NCI-H82 (cell line): ENCODE measurements at places on chromosomes 12 and 14.
A peak's percentile ranks its signal among the peaks of the same experiment; 100 is the strongest.

- peak; percentile 59 for DNase-seq
Measured at GRCh38 chr14:104424406-104425072, 155.0 kb upstream of the C14orf180 start.

GRCh38 chr12:68237078-68237477, 11.5 kb upstream of the IL26 start:
- DNase-seq, result no peak

GRCh38 chr14:21902561-21903181, 229.1 kb upstream of the OR4E1 start:
- peak; percentile 56 for DNase-seq

- no peak for DNase-seq
Measured at GRCh38 chr12:68336889-68337303, 4.7 kb upstream of the MDM1 start.

- peak; percentile 46 for DNase-seq
Measured at GRCh38 chr12:118136559-118137003, 657 bp downstream of the PEBP1 start.

DNA sequence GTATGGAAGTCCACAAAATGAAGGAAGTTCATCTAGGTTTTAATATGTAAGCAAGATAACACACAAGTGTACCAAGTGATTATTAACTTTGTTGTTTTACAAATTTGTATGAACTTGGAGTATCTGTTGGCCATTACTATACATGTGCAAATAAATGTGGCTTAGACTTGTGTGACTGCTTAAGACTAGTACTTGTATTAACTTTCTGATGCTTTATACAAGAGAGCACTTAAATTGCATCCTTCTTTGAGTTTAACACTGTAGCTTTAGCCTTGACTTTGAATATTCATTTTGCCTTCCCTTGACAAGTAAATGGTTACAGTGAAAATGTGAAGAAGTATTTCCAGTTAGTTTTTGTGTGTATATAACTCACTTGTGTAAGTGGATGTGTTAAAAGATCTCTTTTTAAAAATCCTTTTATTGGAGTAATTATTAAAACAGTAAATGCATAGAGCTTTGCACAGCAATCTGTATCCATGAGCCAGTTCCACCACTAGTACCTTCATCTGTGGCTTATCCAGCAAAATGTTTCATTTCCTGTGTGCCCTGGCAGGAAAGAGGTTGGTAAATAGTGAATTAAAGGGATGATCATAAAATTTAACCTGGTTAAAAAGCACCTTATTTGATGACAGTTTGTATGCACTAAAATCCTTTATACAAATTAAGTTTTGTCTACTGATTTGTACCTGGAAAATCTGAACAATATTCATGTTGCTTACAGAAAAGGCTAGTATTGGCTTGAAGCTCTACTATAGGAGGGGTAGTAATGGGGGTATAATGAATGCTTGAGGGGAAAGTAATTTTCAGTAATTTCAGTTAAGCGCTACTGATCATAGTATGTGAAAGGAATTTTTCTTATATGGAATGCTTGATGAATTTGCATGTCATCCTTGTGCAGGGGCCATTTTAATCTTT, 8.0 kb downstream of the PNN start:
- DNase-seq, result no peak

DNA sequence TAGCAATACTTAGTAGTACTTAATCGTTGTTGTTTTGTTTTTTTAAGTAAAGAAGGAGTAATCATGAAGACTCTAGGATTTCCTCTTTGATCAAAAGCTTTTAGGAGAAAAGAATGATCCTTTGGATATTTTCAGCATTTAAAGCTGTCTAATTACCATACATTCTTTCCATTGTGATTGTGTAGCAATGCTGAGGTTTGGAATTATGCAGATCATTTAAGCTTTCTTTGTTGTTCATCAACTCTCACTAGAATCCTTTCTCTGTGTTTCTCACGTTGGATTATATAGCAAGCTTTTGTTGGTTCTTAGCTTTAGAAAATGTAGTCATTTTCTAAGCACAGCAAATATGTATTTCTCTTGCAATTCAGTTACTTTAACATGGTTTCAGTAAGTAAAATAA, 25.8 kb downstream of the CCDC91 start:
- DNase-seq, result no peak

- peak; percentile 79 for DNase-seq
Measured at GRCh38 chr12:57216014-57216911, at the start of gene NXPH4. TSS of gene NXPH4 (plus strand) at chr12:57216794. CDS start at chr12:57216970, 176 bp downstream.

DNA sequence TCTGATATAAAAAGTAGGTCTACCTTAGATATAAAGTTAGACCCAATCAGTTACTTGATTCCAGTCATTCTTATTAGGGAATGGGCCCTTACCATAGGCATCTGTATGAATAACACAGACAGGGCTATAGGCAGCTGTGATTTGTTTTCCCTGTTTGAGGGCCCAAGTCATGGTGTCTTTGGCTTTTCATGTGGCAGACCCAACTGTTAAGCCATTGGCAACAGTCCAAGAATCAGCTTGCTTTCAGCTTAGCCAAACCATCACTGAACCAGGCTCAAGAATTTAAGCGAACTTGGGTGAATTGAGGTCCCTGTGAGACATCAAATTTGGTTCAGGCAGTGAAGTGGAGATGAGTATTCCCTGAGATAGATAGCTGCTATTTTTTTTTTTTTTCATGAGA, 111.2 kb downstream of the LRRIQ1 start:
- DNase-seq, result peak; percentile 90

GRCh38 chr12:43655586-43655985, 103.0 kb downstream of the PUS7L start:
- no peak for DNase-seq

DNA sequence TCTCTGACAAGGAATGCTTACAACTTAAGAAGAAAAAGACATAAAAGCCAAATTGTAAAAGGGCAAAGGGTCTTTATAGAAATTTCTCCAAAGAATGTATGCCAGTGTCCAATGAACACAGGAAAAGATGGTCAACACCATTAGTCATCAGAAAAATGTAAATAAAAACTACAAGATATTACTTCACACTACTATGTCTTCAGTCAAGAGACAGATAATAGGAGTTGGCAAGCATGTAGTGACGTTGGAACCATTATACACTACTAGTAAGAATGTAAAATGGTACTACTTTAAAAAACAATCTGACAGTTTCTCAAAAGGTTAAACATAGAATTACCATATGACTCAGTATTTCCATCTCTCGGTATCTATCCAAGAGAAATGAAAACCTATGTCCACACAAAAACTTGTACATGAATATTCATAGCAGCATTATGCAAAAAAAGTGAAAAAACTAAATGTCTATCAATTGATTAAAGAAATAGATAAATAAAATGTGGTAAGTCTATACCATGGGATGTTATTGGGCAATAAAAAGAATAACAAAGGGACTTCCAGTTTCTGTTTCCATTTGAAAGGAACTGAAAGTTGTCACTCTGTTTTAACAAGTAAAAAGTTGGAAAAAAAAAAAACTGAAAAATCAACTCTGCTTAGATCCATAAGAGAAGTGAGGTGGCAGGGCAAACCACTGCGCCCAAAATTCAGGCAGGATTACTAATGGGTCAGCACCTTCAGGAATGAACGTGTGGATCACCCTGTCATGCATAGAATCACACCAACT, 69.8 kb downstream of the ALG10B start:
- DNase-seq, result no peak

- peak; percentile 68 for DNase-seq
Measured at GRCh38 chr12:25276199-25276937, 25.6 kb upstream of the KRAS start.

DNA sequence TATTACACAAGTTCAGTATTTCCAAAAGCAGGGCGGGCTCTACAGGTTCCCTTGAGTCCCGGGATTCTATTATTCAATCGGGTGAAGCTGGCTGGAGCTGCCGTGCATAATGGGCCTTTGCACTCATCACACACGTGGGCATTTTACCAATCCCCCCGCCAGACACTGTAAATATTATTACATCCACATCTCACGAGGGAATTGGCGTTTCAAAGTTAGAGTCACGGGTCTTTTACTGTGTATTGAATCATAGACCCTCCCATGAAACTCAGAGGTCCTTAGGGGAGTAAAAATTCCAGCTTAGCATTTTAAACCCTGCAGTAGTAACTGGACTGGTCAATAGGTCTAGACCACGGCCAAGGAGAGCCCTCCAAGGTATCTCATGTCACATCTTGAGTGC, 70.3 kb downstream of the MAP1LC3B2 start:
- DNase-seq, result no peak

DNA sequence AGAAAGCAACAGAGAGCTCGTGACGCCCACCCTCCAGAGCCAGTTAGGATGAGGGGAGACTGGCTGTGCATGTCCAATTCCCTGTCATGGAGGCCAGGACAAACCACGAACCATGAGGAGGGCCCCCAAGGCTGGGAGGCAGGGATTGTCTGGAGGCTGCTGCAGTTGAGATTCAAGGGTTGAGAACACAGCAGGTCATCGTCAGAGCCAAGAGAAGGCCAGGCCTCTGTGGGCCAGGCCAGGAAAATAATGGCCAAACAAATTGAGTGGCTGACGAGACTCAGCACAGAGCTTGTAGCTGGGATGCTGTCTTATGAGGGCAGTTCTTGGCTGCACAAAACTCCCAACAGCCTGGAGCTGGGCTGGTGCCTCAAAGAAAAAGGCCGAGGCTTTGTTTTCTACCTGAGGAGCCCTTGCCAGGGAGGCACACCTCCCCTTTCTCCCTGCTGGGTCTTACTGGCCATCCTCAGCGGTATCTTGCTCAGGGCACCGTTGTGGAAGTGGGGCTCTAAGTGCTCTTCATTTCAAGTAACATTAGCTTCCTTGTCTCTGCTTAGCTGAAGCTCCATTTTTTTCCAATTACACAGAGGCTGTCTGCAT, 665.9 kb downstream of the BCL11B start:
- DNase-seq, result no peak

DNA sequence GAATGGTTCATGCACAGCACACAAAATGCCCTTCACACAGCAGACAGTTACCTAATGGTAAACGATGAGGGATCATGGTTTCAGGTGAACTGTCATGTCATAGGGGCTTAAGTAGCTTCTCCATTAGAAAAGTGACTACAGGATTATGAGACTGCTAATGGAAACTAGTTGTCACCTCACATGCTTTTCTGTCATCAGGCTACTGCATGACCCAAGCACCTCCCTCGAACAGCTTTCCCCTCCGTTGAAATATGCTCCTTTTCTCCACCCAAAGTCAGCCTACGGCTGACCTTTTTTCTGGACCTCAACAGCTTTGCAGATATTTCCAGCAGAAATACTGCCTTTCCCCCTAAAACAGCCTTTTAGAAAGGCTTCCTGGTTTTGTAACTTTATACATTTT, 467.3 kb downstream of the EGLN3 start:
- DNase-seq, result peak; percentile 41

DNA sequence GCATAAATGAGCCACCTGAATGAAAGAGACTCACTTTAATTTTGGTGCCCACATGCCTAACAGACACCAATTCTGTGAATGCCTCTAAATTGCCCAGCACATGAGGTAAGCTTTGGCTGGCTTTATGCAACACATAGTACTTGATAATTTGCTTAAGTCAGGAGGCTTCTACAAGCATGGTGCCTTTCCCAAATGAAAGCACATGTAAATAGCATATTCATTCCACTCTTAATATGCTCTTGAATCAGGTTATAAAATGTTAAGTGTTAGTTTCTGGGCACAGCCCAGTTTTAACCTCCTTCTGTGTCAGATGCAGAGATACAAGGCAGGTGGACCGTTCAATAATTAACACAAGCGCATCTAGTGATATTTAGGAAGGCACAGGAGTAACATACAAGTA, 15.6 kb downstream of the TMCC3 start:
- DNase-seq, result no peak

- no peak for DNase-seq
Measured at GRCh38 chr12:6640497-6640896, 4.7 kb upstream of the LPAR5 start.

- peak; percentile 44 for DNase-seq
Measured at GRCh38 chr14:102902523-102903247, 19.8 kb upstream of the AMN start.

DNA sequence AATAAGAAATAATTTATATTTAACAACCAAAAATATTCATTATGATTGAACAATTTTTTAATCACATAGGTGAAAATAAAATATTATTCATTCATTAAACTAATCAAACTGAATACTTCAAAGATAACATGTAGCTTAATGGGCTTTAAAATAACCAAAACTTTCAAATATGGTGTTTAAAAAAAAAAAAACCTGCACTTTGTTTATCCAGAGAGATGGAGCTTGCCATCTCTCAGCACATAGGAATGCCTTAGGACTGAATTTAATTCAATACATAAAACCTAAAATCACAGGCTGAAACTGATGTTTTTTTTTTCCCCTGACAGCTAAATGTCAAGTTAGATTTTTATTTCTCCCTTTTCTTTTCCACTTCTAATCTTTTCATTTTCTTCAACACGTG, 14.4 kb upstream of the CCER1 start:
- DNase-seq, result no peak

GRCh38 chr14:41699486-41699885, 92.8 kb downstream of the LRFN5 start:
- DNase-seq, result no peak

DNA sequence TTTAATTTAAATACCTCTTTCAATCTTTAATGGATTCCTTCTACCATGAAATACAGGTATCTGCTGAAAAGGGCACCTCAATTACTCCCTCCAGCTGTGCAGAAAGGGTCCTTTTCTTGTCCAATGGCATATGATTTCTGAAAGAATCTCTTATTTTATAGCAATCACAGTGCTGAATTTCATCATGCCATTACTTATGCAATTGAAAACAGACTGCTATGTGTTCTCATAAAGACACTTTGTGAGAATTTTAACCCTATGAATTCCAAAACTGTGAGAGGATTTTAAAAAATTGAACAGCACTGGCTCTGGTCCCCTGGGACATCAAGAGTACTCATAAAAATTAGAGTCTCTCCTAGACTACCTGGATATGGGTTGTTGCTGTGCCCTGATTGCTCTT, 45.9 kb upstream of the CNOT2 start:
- peak; percentile 47 for DNase-seq

GRCh38 chr12:27220055-27220987, 23.8 kb upstream of the STK38L start:
- no peak for DNase-seq

DNA sequence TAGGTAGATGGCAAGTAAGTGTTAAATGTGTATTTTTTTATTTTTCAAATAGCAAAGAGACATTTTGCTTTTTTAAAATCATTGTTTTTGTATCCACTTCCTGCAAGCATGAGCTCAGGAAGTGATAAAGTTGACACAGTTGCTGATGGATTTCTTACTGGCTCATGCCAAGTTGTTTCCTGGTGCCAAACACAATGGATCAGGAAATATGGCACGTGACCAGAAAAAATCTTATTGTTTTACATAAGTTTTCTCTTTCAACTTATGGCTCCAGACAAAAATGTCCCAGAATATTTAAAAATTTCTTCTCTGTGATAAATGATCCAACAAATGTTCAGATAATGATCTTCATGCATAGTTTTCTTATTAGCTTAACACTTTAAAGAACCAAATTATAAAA, 1279.1 kb upstream of the FLRT2 start:
- no peak for DNase-seq

GRCh38 chr14:92386637-92387036, 63.7 kb downstream of the SLC24A4 start:
- DNase-seq, result peak; percentile 85

DNA sequence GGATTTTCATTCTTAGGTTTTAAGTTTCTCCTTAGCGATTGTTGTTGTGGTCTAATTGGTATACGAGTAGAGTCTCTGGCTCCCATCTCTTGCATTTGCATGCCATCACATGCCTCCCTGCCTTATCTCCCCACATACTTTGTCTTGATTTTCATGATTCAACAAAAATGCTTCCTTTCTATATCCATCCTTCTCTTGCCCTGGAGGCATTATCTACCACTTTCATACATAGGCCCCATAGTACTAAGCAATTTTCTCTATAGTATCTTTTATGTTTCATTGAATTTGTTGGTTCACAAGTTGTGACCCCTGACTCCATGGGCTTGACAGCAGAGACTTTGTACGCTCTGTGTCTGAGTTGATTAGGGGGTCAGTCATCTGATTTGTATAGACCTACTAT, 226.1 kb downstream of the ACSS3 start:
- DNase-seq, result no peak
